ENCODE measurements at places on chromosomes 4 and X.

GRCh38 chrX:110944751-110945675, 149.4 kb upstream of the CHRDL1 start:
- DNase-seq = no peak

GRCh38 chr4:33029976-33030375, 2309.8 kb downstream of the PCDH7 start:
- no peak for DNase-seq

GRCh38 chr4:34281826-34282225, 1962.5 kb downstream of the ARAP2 start:
- DNase-seq = no peak

DNA sequence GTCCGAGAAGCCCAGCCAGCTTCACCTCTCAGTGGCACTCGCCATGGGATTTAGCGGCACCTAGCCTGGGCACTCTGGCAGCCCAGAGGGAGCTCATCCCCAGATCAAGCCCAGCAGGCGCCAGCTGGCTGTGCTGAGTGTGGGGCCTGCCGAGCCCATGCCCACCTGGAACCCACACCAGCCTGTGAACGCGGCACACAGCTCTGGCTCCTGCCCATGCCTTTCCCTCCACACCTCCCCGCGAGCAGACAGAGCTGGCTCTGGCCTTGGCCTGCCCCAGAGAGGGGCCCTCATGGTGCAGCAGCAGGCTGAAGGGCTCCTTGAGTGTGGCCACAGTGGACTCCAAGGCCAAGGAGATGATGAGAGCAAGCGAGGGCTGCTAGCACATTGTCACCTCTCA, 38.0 kb upstream of the AADAT start:
- no peak for DNase-seq

DNA sequence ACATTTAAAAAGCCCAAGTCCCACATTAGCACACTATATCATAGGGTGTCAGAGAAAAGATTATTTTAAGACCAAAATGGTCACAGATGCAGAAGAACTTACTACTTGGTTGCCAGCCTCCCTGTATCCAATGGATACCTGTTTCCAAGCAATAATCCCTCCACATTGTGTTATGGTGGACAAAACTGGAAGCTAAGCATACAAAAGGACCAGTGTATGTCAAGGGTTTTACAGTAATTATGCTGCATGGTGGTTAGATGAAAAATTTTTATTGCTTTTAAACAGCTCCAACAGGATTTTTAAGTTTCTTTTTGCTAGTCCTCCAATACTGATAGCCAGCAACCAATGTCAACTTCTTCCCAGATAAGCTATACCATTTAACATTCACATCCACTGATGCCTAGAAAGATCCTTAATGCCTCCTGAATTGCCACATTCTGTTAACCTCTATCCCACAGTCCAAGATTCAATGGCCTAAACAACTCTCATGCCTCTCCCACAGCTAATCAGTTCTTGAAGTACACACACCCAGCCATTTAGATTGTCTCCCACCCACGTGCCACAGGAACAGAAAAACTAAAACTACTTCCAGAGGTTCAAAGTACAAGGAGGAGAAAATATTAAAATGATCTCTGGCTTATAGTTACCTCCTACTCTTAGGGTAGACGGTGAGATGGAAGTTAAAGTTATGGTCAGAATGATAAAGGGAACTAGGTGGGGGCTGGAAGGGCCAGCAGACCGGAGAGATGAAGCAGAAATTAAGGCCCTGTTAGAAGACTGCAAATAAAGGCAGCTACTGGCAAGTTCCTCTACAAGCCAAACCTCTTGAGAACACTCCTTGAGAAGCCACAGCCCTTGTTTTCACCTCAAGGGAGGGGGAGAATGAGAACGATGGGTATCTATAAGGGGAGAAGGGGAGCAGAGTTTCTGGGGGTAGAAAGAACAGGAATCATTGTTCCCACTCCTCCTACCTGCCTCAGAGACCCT, 5.5 kb downstream of the MED14 start:
- DNase-seq = no peak

- DNase-seq = no peak
Measured at GRCh38 chr4:112077743-112078142, 67.5 kb upstream of the FAM241A start.

DNA sequence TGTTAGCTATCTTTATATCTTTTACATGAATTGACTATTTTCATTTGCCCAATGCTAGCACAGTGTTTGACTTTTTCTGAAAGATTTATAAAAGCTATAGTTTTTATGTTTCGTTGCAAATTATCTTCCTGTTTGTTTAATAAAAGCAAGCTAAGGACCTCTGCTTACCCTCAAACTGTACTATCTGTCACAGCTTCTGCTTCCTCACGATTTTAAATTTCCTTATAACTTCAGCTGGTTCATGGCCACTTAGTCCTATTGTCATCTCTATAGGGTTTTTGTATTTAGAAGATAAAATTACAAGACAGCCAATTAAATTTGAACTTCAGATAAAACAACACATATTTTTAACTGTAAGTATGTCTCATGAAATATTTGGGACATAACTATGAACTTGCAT, 494.0 kb downstream of the PDGFC start:
- DNase-seq = no peak

DNA sequence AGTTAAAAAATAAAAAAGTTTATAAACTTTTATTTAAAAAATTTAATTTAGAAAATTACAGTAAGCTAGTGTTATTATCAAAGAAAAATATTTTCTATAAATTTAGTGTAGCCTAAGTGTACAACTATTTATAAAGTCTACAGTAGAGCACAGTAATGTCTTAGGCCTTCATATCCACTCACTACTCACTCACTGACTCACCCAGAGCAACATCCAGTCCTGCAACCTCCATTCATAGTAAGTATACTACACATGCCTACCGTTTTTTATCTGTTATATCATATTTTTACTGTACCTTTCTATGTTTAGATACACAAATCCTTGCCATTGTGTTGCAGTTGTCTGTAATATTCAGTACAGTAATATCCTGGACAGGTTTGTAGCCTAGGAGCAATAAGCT, 129.0 kb upstream of the FAM47B start:
- DNase-seq = no peak

DNA sequence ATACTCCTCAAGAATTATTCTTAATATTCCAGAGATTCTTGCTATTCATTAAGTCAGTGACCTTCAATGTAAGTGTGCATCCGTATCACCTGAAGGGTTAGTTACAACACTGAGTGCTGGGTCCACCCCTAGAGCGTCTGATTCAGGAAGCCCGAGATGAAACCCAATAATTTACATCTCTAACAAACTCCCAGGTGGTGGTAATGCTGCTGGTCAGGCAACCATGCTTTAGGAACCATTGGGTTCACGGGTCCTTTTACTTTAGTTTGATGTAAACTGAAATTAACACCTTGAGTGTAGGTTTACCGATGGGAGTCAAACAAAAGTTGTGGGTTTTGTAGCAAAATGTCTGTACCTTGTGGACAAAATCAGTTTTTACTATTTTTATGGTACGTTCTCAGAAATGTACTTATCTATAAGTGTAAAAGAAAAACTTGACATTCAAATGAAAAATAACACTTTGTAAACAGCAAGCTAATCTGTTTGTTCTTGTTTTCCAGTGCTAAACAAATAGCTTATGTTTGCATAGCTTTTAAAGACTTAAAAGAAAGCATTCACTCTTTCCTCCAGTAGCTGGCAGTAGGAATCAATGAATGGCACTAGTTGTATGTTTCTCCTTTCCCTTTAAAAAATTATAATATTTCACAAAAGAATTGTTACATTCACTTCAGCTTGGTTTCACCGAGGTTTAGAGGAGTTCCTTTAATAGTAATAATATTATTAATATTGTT, 32.7 kb downstream of the ACE2 start:
- DNase-seq = no peak

DNA sequence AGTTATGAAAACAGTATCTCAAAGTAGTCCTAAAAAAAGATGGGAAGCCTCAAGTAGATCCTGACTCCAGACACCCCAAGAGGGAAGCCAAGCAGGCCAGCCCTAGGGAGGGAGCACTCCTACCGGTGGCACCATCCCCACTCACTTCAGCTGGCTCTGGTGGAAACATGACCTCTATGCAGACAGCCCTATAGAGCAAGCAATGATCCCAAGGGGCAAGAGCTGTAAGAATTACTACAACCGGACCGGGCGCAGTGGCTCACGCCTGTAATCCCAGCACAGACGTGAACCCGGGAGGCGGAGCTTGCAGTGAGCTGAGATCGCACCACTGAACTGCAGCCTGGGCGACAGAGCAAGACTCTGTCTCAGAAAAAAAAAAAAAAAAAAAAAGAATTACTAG, 5.7 kb downstream of the LETM1 start:
- DNase-seq = no peak

DNA sequence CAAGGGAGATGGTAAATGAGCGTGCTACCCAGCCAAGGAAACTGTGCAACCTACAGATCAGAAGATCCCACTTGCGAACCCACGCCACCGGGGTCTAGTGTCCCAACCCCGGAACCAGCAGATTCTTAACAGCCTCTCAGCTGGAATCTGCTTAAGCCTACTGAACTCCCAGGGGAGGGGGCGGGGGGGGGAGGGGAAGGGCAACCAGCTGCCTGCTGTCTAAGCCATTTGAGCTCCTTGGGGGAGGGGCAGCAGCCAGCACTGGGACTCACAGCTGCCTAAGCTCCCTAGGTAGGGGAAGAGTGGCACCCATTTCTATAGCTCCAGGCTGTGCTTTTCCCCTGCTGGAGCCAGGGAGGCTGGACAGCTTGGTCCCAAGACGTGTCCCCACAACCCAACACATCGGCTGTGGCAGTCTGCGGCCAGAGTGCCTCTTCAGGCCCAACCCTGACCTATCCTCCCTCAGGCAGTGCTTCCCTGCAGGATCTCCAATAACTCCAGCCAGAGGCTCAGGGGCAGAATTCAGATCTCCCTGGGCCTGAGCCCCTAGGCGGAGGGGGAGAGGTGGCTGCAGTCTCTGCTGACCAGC, 289.2 kb downstream of the LDB2 start:
- DNase-seq = no peak

DNA sequence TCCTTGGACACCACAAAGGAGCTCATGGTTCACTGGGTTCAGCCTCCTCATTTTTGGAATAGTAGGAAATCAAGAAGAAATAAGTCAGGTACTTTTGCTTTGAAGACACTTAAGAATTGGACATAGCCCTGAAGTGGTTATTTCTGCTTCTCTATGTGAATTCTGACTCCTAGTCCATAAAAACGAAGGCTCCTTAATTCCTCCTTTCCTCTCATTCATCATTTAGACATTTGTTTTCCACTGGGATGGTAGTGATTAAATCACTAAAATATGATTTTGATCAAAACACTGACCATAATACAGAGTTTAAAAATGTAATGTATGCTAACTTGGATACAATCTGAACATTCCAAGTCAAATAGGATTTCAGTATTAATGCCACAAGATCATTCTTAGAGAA, 34.7 kb upstream of the CYP2U1 start:
- no peak for DNase-seq

- peak; percentile 90 for DNase-seq
Measured at GRCh38 chrX:106484233-106484632, 127.5 kb upstream of the RADX start.

DNA sequence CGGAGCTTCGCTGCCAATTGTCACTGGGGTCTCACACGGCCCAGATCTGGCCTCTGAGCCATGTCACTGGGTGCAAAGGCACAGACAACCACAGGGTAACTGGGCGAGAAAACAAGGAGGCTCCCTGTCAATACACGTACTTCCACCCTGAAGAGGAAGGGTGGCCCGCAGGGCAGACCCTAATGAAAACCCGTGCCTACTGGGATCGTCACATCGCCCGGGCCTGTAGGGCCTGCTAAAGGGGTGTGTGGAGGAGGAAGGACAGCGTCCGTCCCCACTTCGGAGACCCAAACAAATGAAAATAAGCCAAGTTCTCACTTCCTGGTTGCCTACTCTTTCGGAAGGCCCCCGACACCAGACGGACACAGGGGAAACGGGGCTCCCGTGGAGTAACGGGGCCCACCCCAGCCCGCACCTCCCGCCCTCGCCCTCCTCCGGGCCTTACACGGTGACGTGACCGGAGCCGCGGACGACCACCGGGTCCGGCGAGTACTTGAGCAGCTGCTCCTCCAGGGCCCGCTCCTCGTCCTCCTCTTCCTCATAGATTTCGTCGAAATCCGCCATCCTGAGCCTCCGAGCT, 578 bp downstream of the CHIC2 start:
- DNase-seq = peak; percentile 10

DNA sequence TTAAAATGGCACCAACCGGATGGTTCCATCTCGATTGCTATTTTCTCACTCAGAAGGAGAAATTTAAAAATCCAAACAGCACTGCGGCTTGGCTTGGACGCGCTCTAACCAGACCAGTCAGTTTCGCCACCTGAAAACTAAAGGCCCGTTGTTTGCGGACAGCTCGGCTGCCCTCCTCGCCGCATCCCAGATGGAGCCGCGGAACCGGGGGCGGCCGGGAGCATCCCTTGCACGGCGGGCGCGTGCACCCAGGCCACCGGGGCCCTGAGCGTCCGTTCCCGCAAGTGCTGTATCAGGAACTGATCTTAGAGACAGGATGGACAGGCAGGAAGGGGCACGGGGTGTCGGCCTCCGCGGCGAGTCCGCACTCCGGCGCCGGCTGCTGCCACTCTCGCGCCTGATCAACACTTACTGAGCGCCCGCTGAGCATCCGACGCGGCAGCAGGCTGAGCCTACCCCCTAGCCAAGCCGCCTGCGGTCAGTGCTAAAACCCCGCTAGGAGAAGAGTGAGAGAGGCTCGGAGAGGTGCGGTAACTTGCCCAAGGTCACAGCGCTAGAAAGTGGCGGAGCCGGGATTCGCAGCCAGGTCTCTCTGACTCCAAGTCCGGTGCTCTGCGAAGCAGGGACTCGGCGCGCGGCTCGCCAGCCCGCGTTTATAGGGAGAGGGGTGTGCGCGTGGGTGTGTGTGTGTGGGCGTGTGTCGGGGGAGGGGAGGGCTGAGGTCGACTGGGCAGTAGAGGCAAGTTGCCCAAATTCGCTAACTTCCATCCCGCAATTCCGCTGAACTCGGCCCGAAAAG, at the start of gene CITED1:
Gene CITED1 (minus strand): TSS at position 629 of the 799 bp plus-strand sequence. CDS start 3,045 bp downstream, outside the sequence.
- peak; percentile 12 for DNase-seq

GRCh38 chr4:187608001-187608421, 387.6 kb upstream of the ZFP42 start:
- DNase-seq = no peak

DNA sequence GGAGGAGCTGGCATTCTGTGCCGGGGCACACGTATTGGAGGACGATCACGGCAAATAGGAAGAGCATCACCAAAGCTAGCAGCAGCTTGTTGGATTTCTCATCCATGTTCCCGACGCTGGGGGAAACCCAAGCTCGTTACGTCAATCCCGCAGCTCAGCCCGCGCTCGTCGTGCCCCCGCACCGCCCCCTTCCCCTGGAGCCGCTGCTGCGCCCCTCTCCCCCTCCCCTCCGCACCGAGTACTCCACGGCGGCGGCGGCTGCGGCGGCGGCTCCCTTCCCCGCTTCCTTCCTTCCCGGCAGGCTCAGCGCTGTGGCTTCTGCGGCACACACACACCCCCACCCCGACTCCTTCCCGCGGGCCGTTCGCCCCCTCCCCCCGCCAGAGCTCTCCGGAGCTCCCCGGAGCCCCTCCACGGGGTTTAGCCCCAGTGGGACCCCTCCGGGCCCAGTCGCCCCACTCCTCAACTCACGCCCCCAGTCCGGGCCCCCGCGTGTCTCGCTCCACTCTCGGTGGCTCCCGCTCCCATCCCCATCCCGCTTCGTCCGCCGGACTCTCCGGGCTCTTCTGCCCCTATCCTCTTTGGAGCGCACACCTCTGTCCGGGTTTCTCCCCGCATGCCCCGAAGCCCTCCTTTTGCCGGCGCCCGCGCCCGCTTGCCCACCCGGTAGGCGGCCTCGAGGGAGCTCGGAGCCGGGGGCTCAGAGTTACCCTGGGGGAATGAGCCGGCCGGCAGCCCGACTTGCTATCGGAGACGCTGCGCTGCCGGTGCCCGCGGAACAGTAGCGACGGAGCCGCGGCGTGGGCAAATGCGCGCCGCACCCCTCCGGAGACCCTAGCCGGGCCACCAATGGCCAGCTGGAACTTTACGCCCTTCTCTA, 978 bp downstream of the HS6ST2 start:
- no peak for DNase-seq
